ENCODE measurements at places on chromosomes 3 and 15. TPM values are rescaled to one million over a fixed set of nuclear protein-coding genes. Genes with fewer than 3 reads are reported as not detected.

- no peak for DNase-seq
These were observed 299.1 kb upstream of the MCTP2 start for GRCh38 chr15:93932164-93932776.

The APH1B gene
- 25.9 TPM for total RNA-seq

The APOD gene
- total RNA-seq = 242 TPM

DNA sequence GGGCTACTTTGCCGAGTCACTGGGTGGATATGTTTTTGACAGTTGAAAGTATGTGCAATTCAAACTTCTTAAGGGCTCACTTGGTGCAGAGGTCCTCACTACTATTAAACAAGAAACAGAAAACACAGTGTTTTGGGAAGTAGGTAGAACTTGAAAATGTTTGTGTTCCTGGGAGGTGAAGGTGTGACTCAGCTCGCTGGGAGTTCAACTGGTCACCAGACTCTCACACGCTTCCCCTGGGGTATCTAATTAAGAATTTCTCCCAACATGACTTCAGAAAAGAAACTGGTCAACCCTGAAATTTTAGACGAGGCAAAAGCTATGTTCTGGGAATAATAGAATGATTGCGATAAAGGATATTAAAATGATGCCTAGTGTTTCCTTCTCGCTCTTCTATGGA, 1039.8 kb upstream of the SEMA6D start:
- DNase-seq = no peak

GRCh38 chr15:75114327-75114726, 87.4 kb upstream of the C15orf39 start:
- DNase-seq = no peak

GRCh38 chr3:107976202-107976800, 114.5 kb downstream of the CD47 start:
- DNase-seq = no peak

DNA sequence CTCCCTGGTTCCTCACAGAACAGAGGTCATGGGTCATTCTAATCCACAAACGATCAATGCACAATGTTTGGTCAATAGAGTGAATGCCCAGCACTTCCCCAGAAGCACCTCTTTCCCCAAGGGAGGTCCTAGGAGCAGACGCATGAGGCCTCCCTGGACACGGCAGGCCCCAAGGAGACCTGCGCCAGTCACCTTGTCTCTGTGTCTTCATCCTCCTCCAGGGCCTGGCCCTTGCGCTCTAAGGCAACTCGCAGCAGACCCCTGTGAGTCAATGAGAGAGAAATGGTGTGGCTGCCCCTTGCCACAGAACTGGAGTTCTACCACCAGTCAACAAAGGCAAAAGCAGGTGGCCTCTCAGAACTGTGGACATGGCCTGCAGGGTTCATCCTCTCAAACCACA, 18.1 kb downstream of the ALS2CL start:
- DNase-seq = no peak

The LEKR1 gene
- total RNA-seq = 0.26 TPM

- no peak for DNase-seq
These were observed 1.2 kb upstream of the SPICE1 start for GRCh38 chr3:113516115-113516505.

The TEX55 gene
- not detected for total RNA-seq

Measured in uterus (tissue), 4 donors.